ENCODE measurements at places on chromosomes 7 and 10.

DNA sequence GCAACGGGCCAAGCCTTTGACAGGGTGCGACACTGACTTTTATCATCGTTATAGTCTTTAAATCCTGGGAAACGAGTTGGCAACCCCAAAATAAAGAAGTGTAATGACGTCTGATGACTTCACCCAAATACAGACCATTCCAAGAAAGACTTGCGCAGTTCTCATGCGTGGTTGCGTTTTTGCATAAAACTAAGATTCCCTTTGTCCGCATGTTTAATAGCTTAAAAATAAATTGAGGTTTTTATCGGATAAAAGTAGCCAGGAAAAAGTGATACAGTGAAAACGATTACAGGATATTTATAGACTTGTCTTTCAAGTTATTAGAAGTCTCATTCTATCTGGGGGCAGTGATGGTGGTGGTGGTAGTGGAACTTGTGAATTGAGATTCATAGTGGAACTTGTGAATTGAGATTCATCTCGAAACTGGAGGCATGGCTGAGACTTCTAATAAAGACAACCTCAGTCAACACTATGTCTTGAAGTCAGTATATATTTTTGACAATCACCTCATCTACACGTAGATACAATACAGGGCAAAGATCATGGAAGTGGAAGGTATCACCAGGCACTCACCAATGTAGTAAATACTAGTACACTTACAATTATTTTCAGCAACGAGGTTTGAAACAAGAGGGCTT is 1.2 kb upstream of the NAMPT start:
- DNase-seq = no peak

- no peak for DNase-seq
Observed at GRCh38 chr10:79333513-79333912, 13.8 kb upstream of the PPIF start.

DNA sequence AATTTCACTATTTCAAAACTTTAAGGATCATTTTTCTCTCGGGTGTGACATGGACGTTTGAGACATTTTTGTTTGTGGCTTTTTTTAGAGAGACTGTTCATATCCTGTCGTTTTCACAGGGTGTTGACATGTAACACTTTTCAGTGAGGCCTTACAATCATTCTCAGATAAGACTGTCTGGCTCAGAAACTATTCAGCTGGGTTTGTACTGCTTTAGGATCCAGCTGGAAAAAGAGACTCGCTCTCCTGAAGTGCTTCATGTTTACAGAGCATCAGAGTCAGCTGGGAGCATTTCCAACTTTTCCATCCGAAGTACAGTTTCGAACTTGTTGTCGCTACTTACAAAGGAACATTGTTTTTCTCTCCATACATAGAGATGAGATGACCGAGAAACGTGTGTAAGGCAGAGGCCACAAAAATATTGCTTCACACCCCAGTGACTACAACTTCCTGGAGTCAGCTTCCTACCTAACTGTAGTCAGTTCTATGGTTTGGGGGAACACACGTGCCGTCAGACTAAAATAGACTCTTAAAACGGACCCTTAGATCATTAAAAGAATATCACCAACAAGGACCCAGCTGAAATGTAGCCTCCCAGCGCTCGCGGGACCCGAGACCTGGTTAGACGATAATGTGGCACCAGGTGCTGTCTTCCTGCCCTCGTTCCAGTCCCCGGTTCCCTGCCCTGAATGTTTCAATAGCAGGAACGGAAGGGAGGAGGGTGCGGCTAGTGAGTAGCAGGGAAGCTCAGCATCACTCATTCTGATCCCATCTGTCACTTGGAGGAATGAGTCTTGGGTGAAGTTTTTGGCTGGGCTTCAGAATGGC is 78.0 kb downstream of the MKI67 start:
- DNase-seq = no peak

GRCh38 chr7:94412762-94413322 is 18.1 kb downstream of the COL1A2 start:
- DNase-seq = no peak

DNA sequence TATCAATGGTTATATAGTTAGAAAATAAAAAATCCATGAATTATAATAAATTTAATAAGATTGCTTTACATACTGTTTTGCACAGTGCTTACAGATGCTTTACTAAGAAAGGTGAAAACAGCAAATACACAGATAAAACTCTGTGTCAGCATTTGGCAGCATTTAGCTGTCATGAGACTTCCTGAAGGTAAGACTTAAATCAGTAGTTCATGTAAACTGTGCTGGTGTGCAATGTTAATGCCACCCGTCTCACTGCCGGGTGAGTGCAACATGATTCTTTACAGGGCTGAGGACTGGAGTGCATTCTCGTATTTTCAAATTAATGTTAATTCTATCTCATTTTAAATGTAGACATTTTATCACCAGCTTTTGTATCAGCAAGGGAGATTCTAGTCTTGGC is 326.2 kb upstream of the POT1 start:
- no peak for DNase-seq

- no peak for DNase-seq
Observed at GRCh38 chr10:113261161-113261560, 291.7 kb upstream of the HABP2 start.

- no peak for DNase-seq
Observed at GRCh38 chr7:132526111-132526740, 50.0 kb downstream of the PLXNA4 start.

DNA sequence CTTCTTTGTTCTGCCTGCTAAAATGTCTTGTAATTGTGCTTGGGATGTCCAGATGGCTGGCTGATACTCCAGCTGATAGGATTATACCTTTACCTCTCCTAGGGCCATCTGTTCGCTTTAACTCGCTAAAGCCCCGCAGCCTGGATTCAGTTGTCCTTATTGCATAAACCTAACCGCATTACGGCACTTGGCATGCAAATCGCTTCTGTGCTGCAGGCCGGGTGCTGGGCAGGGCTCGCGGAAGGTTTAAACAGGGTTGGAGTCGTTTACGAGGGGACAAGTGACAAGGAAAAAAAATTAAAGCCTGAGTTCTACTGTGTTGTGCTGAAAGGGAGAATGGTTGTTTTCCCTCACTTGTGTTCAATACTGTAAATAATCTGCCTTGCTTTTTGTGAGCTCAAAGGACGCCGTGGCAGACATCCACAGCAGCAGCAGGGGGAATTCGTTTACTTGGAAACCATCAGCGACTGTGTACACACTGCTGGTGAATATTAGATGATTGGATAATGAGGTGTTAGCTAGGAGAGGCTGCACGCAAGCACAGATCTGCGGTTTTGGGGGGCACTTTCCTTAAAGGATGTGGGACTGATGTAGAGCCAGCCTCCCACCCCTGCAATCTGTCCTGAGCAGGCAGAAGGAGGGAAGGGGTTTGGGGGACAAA is 93.0 kb downstream of the EBF3 start:
- no peak for DNase-seq

GRCh38 chr7:108452707-108453106 is 3.5 kb downstream of the NRCAM start:
- DNase-seq = no peak

- no peak for DNase-seq
Observed at GRCh38 chr7:110774071-110774470, 316.9 kb upstream of the LRRN3 start.

All from progenitor cell of endocrine pancreas (in vitro differentiated cells).